ENCODE measurements at places on chromosomes 2 and 18.

DNA sequence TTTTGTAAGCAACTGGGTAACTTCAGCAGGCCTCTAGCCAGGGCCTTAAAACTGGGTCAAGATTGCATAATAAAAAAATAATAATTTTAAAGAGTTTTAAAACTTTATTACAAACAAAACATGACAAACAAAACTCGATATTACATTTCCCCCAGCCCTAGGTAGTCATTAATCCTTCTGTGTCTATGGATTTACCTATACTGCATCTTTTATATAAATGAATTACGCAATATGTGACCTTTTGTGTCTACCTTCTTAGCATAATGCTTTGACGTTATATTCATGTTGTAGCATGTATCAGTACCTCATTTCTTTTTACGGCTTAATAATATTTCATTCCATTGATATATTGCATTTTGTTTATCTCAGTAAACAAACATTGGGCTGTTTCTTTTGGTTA, 113.5 kb downstream of the CCDC178 start:
- DNase-seq, result no peak

GRCh38 chr2:115652652-115653051, 1210.2 kb downstream of the DPP10 start:
- DNase-seq, result no peak

GRCh38 chr2:189862751-189863150, 78.5 kb downstream of the PMS1 start:
- no peak for DNase-seq

- no peak for DNase-seq
Observed at GRCh38 chr18:62621546-62621945, 93.8 kb upstream of the PHLPP1 start.

DNA sequence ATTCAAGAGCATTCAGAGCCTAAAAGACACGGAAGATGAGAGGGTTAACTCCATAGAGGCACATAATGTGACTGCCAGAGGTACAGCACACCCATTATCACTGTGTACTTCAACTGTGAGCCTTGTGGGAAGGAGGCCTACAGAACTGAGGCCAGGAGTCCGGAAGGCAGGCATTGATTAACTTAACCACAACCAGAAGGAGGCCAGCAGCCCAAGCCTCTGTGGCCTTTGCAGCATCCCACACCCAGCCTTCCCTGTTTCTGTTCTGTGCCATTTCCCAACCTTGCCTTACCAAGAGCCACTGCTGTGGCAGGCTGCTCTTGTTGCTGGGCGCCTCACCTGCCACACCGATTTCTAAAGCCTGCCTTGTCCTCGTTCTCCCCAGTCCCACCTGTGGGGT, 27.2 kb downstream of the SIGLEC15 start:
- no peak for DNase-seq

GRCh38 chr2:179974761-179975160, 32.3 kb downstream of the CWC22 start:
- no peak for DNase-seq

DNA sequence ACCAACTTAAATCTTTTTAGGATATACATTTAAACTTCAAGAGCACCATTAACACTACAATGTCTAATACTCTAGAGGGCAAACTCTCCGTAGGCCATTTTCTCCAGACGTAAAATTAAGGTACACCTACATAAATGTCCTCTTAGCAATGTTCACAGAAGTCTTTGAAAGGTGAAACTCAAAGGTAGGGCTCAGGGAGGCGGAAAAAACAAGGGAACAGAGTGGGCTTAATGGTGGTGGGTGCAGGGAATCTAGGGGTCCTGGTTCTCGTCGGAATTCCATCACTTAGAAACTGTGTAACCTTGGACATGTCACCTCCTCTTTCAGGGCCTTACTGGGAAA, 668 bp downstream of the NFU1 start:
- DNase-seq, result no peak

- no peak for DNase-seq
Observed at GRCh38 chr2:241036397-241036963, 38.1 kb downstream of the SNED1 start.

- DNase-seq, result no peak
Observed at GRCh38 chr2:120399889-120400240, 53.9 kb downstream of the INHBB start.

GRCh38 chr2:169590804-169591203, 6.7 kb downstream of the PPIG start:
- no peak for DNase-seq

DNA sequence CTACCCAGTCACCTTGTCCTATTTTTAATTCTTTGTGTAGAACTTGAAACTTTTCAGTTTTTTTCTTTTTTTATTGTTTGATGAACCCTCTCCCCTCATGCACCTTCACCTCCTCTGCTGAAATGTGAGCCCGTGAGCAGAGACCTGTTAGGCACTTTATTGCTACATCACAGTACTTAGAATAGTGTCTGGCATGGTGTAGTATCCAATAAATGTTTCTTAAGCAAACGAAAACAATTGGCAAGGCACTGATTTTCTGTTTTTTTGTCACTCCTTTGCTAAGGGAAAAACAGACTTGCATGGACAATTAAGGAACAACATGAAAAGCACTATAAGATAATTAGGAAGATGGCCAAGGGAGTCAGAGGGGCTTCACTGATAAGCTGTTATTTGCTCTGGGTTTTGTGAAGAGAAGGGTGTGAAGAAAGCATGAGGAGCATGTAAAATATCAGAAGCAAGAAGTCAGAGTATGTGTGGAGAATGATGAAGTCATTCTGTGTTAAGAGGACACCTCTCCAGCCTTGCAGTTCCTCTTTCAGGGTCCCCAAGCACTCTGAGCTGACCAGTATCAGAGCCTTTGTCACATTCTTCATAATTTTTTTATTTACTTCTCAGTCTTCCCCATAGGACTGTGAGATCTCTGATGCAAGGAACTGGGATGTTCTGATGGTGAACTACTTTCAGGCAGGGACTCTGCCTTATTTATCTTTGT, 99.7 kb upstream of the CAVIN2 start:
- no peak for DNase-seq

- DNase-seq, result no peak
Observed at GRCh38 chr2:57204364-57204763, 842.2 kb upstream of the VRK2 start.

GRCh38 chr2:217717646-217718045, 285.1 kb downstream of the TNS1 start:
- DNase-seq, result no peak

GRCh38 chr2:230068016-230068650, 591 bp downstream of the SLC16A14 start:
- peak; percentile 66 for DNase-seq

DNA sequence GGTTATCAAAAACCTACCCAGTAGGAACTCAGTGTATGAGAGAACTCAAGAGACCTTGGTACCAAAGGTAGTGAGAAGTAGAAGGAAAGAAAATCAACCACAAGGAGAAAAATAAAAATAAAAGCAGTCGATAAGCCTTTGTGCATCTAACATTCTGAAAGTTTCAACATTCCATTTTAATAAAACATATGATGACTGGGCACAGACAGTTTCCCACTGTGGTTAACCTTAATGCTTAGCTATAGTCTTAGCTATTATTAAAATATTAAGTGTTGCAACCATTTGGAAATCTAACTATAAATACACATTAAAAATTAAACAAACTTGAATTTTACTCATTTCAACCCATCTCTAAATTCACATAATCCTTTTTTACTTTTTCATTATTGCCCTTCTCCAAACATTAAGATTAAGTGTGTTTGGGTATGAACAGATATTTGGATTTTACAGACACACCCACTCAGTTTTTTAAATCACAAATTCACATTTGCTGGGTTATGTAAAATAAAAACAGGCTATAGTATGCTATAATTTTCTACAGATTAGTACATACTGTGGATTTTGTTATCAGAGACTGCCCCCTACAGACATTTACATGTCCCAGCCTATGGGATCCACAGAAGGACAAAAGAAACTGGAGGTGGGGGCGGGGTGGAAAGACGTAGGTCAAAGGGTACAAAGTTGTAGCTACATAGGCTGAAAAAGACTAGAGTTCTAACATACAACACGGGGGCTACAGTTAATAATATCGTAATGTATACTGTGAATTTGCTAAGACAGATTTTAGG, 32.8 kb downstream of the SRBD1 start:
- DNase-seq, result peak; percentile 9

DNA sequence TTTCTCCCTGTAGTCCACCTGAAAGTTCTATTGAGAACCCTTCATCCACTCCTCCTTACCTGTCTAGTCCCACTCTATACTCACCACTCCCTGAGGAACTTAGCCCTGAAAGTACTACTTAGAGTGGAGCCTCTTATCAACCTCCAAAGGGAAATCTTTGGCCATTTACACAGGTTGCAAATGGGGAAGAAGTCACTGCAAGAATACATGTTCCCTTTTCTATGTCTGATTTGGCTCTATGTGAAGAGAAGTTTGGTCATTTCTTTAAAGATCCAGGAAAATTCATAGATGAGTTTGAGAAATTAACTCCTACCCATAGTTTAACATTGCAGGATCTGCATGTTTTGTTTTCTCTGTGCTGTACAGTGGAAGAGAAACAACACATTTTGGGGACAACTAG, 22.9 kb upstream of the MGAT4A start:
- no peak for DNase-seq

DNA sequence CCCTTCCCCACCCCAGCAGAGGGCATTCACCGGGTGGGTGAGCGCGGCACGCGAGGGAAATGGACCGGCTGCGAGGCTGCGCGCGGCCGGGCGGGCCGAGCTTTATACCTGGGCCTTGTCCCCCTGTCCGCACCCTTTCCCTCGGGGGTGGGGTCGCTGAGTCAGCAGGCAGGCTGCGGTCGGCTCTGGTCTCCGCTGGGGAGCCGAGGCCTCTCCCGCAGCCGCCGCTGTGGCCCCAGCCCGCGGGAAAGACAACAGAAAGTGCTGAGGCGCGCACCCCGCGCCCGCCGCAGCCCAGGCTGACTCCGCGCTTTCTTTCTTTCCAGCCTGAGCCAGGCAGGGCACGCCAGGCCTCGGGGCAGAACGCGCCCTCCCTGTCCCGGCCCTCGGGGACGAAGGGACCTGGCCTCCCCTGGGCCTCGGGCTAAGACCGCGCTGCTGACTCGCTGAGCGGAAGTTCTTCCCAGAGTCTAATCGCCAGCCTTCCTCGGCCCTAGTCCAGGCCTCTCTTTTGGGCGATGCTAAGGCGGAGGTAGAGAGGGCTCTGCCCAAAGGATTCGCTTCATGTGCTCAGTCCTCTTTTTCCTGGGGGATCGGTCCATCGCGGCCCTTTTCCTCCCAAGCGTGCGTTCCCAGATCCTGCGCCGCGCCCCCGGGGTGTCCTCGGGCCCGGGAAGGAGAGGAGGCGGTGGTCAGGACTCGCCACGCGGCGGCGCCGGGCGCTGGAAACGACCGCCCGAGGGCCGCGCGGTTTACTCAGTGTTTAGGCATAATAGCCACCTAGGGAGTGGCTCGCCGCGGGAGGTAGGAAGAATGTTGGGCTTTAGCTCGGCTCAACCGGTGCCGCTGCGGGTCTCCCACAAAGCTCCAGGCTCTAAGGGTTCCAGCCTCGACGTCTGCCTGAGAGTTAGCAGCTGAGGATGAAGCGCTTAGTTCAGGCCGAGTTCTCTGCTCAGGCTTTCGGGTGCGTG, at the start of gene CRYBA2:
CRYBA2 (minus strand) TSS at position 78 of the 971 bp plus-strand sequence. CDS start 246 bp downstream, outside the sequence.
- no peak for DNase-seq
